ENCODE measurements at places on chromosomes 12 and 14.

DNA sequence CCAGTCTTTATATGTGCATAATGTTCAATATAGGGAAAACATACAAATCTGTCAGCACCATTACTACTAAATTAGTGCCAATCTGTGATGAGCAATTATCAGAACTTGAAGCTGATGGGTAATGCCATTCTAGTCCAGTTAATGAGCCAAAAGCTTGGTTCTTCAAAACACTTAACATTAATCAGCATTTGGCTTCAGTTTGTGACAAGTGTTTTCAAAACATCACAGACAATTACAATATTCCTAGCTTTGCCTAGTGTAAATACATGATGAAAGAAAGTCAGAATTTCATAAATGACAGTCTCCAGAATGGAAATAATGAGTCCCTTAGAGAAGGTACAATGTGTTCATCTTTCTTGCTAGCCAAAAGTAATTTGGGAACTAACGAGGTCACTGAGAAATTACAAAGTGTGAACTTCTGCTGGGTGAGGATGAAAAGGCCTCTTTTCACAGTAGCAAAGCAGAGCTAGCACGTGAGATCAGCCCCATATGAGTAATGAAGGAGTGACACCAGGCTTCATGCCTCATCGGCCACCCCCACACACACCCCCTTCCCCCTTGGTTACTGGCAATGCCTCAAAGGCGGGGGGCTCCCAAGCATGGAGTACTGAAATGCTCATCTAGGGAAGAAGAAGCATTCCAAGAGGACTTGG is 180.6 kb upstream of the EEA1 start:
- no peak for DNase-seq

DNA sequence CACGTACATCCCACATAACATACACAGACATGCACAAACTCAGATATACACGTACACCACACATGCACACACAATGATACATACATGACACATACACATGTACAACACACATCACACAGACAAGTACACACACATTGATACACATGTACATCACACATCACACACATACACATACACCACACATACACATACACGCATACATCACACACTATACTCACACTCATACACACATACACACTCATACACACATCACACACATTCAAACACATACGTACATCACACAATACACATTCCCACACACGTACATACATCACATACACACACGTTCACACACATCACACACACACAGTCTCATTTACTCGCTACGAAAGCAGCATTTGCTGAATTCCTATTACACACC is 4.5 kb downstream of the ZNF605 start:
- DNase-seq, result no peak

GRCh38 chr14:57291692-57292647 is 23.2 kb downstream of the AP5M1 start:
- no peak for DNase-seq

GRCh38 chr12:74541074-74541473 is 3.4 kb downstream of the ATXN7L3B start:
- DNase-seq, result no peak

DNA sequence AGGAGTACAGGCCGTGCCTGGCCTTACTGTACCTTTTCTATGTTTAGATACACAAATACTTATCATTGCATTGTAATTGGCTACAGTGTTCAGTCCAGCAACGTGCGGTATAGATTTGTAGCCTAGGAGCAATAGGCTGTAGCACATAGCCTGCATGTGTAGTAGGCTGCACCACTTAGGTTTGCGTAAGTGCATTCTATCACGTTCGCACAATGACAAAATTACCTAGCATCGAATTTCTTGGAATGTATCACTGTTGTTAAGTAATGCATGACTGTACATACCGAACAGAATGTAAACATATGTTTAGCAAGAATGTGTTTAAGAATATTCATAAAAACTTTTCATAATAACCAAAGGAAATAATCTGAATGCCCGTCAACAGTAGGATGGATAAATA is 31.9 kb downstream of the VRTN start:
- no peak for DNase-seq

GRCh38 chr12:21851151-21851550 is 76.6 kb upstream of the KCNJ8 start:
- DNase-seq, result no peak

DNA sequence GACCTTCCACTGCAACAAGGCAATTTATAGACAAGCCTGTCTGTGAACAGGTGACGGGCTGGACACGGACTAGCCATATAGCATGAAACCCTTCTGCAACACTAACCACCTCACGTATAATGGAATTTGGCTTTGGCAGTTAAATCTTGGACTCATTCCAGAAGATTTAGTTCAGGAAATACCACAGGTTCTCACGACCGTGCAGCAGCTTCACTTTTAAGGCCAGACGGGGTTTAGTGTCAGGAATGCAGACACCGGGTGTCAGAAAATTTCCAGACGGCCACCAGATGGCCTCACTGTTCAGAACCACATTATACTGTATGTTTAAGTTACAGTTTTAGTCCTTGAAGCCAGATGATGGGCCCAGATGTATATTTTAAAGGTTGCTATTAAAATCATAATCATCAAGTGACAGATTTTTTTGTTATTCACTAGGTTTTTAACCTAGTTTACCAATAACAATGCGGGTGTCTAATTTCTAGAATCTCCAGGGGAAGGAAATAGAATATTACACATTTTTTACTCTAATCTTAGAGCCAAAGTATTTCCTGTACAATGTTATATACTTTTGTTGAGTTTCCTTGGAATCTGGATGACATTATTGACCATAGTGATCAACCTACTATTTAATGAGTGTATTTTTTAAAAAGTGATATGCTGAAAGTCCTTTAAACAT is 90.5 kb upstream of the TMPO start:
- DNase-seq, result peak; percentile 47

GRCh38 chr12:97752129-97752528 is 289.5 kb downstream of the RMST start:
- no peak for DNase-seq

GRCh38 chr14:51210594-51210993 is 29.5 kb upstream of the TMX1 start:
- DNase-seq, result no peak

GRCh38 chr14:90388437-90388836 is 8.4 kb upstream of the CALM1 start:
- DNase-seq, result no peak

GRCh38 chr14:81363746-81364378 is 36.3 kb downstream of the STON2 start:
- DNase-seq, result no peak

- no peak for DNase-seq
These were observed 25.0 kb downstream of the CFAP54 start for GRCh38 chr12:96514328-96514727.

GRCh38 chr14:76313303-76313702 is 62.6 kb upstream of the ESRRB start:
- DNase-seq, result no peak

DNA sequence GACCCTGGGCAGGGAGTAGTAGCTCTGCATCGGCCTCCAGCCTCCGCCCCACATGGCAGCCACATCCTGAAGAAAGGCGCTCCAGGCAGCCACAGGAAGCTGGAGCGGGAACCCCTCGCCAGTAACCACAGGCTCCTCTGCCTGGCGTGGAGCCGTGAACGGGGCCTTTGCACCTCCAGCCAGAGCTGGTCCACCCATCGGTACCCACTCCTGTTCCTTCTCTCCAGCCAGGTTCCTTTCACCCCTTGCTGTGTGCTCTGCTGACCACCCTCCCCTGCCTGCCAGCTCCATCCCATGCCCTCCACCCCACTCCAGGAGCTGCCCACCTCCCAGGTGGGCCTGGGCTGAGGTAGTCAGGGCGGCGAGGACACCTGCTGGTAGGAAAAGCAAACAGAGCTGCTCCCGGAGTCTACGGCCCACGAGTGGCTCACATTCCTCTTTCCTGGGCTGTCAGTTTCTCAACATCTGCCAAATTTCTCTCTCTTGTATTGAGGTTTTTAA is 2.7 kb downstream of the TGFB3 start:
- DNase-seq, result peak; percentile 31

DNA sequence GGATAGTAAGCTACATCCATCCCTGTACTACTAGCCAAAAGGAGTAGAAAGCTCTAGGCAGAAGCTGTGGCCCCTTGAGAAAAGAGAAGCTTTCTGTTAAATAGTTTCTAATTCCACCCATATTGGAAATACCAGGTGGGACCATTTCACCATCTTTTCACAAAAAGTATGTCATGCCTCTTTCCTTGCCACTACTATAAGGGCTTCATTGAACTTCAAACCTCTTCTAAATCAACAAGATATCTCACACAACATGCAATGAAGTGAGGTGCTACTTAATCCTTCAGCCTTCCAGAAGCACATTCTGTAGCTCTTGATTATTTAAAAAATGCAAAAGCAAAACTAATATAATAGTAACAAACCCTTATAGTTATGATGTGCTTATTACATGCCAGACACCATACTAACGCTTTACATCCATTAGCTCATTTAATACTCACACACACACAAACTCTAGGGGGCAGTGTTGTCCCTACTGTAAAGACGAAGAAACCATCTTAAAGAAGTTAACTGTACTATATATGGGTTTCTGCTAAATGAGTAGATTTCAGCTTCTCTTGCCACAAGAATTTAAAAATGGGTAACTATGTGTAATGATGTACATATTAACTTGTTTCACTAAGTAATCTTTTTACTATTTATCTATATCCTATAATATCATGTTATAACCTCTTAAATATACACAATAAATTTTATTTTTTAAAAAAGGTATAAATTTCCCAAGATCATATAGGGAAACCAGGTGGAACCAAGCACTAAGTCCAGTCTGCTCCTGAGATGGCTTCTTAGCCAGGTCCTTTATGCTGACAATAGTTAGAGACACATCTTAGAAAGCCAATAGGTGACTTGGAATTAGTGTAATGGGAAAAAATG is 124.4 kb downstream of the RPS29 start:
- DNase-seq, result peak; percentile 37

DNA sequence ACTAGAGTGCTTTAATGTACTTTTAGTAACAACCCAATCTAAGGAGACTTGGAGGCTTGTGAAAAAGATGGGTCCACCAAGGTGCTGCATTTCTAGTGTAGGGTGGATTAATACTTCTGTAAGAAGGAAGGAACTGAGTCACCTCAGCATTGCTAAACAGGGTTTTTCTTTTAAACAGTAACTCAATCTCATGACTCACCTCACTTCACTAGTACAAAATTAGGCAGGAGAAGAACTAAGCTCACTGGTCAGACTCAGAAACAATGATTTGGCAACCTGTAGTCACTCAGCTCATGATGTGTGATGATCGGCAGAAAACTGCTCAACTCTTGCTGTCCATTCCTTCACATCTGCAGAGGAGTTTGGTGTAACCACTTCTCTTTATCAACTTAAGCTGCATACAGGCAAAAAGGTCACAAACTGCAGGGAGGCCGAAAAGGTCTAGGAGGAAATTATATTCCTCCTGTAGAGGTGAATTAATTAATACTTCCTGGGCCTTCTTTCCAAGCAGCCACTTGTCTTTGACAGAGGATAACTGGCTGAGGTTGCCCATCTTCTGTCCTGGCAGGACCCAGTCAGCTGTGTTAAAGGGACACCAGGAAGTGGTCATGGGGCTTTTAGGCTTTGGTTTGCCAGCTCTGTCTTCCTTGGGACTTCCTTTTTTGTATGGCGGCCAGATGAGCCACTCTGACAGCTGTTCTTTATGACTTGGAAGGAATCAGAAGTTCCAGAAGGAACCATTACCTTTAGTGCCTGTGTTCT is 466.9 kb downstream of the FUT8 start:
- no peak for DNase-seq

DNA sequence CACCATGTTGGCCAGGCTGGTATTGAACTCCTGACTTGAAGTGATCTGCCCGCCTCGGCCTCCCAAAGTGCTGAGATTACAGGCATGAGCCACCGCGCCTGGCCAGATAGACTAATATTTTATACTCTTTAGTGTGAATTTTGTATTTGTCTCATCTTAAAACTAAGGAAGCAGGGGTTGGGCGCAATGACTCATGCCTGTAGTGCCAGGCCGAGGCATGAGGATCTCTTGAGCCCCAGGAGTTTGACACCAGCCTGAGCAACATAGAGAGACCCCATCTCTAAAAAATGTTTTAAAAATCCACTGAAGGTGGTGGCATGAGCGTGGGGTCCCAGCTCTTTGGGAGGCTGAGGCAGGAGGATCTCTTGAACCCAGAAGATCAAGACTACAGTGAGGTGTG is 9.0 kb downstream of the DYNC1H1 start:
- no peak for DNase-seq

- no peak for DNase-seq
These were observed 17.7 kb downstream of the NAA30 start for GRCh38 chr14:57408037-57408436.

GRCh38 chr12:91637789-91638624 is 455.4 kb upstream of the DCN start:
- no peak for DNase-seq

DNA sequence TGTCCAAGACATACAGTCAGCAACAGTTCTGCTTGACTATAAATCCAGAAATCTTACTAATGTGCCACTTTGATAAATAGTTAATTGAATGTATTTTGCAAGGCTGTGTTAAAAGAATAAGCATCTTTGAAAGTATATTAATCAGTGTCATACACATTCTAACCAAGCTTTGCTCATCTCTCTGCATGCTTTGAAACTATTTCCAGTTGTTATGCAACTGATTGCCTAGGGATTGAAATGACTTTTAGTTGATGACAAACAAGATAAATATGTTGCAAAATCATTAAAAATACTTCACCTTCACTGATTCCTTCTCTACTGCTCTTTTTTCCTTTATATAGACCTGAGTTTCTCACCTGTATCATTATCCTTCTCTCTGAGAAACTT is 91.3 kb downstream of the AEBP2 start:
- no peak for DNase-seq

DNA sequence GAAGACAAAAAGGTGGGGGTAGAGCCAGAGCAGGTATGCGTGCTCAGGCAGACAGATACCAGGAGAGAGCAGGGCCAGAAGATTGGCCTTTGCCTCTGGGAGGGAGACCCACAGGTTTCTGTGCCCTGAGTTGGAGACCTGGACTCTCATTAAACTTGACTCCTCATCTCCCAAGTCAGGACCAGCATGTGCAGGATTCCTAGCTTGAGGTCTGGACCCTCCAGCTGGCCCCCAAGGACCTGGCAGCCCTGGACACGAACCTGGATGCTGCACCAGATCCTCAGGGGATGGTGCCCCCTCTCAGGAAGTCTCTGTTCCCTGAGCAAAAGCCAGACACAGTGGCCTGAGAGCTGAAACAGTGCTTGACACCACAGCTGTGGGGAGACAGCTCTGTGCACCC is 10.5 kb upstream of the KRT73 start:
- DNase-seq, result no peak

Measured in neural crest cell (in vitro differentiated cells).